ENCODE measurements at places on chromosomes 2 and 18.

DNA sequence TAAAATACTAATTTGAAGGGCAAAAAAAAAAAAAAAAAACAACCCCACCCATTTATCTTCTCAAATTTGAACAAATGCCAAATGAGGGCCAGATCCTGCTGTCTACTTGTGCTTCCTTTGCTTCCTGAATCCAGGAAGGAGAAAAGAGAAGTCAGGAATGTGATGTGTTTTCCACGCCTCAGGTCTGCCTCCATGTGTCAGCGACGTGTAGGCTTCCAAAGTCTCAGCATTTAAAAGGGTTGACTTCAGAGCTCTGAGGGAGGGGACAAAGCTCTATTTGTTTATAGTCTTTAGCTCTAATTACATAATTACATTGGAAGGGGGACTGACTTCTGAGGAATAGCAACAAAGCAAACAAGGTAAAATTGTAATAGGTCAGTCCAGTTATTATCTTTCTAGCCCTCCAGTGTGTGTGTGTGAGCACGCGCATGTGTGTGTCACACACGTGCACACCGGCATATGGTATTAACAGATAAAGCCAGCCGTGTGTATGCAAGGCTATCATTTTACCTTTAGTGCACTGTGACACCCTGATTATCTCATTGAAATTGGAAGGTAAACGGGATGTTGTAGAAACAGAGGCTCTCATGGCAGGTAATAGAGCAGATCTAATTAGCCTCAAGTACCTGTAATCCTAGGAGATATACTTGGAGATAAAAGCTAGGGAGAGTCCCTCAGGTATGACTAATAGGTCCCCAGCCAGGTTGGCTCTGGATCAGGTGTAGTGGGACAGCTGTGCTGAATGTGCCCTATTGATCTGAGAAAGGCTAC, 911.4 kb upstream of the ZEB2 start:
- DNase-seq: no peak

GRCh38 chr18:26504831-26505230, 43.5 kb downstream of the KCTD1 start:
- DNase-seq: no peak

DNA sequence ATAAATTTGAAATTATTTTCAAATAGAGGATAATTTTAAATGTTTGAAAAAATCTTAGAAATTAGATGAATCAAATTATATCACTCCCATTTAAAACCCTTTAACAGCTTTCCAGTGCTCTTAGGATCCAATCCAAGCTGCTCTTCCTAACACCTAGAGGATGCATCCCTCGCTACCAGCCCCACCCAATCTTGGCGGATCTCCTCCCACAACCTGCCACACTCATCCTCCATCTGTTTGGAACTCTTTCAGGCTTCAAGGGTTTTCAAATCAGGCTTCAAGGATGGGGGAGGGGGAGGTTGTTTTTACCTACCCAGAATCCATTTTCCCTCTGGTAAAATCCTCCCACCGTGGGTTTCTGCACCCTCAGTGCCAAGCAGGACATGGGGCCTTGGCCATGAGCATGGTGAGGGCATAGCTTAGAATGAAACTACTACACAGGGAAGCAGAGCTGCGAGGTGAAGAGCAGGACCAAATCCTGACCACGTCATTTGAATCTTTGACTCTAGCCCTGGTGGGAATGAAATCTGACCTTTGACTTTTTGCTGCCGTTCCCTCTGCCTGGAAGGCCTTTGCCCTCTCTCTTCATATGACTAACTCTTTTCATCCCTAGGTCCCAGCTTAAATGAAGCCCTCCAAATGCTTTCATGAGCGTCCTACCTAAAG, 113.0 kb upstream of the MAPRE2 start:
- DNase-seq: no peak

DNA sequence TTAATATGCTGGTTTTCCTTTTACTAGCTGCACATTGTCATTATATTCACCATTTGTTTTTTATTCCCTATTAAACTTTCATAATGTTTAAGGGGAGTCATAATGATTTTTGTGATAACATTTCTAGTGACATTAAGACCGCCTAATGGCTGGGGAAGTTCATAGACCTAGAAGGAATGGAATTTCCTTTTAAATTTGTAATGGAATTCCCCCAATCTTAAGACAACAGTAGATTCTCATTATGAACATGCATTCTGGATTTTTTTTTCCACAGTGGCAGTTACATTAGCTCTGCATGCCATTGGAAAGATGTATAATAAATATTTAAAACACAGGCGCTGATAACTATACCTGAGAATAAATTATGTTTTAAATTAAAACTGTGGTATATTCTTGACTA, 8.4 kb downstream of the YPEL5 start:
- no peak for DNase-seq

DNA sequence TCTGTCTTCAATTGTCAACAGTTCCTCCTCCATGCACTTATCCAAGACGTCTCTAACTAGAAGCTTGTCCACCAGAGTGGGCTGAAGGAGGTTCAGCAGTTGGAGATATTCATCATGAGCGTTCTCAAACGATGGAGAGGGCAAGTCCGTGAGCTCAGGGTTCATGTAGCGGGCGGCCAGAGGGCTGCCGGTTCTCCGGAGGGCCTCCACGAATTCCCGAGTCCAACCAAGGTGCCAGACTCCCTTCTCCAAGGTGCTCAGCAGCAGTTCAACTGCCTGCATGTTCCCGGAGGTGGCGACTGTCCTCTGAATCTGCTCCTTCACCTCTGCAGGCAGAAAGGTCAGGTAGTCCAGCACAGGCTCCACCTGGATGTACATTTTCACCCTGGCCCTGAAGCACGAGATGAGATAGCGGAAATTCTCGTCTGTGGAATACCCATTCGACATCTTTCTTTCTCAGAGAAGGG, 590 bp downstream of the IFIH1 start:
- DNase-seq: no peak

DNA sequence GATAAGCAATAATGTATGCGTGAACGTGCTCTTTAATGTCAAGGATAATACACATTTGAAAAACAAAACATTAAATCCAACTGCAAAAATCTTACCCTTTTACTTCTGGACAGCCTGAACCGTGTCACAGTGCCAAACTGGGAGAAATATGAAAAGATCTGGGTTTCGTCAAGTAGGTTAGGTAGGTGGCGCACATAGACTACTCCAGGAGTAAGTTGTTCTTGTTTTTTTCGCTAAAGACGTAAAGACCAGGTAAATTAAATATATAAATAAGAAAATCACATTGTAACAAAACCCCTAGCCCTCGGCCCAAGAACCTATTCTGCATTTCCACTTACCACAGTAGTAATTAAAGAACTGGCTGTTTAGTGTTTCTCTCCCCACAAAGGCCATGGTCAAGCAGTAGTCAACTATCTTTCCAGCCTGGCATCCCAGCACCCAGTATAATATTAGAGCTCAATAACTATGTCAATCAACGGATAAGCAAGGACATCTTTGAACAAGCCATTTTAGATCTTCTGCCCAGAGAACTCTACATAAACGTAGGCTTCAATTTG, 1.1 kb downstream of the NIFK start:
- DNase-seq: no peak

- no peak for DNase-seq
Observed at GRCh38 chr18:37922162-37922561, 356.6 kb upstream of the CELF4 start.

GRCh38 chr2:129801575-129801974, 177.9 kb upstream of the RAB6C start:
- DNase-seq: no peak

DNA sequence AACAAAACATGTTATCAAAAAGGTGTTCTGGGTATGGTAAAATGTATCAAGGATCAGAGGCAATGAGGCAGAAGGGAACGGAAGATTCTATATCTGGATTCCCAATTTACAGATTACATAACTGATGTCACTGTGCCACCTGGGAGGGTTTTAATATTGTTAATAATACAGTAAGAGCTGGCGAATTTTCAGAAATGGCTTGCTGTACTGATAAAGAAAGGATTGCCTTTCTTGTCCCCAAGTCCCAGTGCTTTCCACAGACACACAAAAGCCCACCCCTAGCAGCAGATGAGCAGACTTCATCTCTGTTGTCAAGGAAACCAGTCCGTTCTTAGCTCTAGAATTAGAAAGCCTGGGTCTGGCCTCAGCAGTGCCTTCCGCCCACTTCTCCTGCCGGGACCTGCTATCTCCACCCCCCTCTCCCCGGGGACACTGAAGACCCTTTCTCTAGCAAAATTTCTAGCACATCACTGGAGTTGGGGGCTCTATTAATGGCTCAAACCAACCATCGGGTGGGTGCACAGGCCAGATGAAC, 34.3 kb downstream of the ADD2 start:
- DNase-seq: no peak

GRCh38 chr2:3260959-3261358, 116.7 kb downstream of the EIPR1 start:
- no peak for DNase-seq

DNA sequence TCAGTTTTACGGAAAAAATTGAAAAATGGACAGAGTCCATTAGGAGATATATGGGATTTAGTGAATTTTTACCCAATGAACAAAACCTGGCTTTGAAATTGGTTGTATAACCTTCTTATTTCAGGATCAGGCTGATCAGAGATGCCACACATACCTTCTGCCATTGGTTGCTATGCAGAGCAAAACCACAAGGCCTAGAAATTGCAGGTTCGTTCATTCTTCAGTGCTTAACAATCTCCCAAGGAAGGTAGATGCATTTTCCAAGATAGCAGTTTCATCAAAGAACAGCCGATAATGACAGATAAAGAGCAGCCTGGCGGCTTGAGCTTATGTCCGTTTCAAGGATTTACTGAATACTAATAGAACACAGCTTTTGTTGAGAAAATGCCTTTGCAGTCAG, 868.8 kb downstream of the EPHA4 start:
- DNase-seq: no peak

DNA sequence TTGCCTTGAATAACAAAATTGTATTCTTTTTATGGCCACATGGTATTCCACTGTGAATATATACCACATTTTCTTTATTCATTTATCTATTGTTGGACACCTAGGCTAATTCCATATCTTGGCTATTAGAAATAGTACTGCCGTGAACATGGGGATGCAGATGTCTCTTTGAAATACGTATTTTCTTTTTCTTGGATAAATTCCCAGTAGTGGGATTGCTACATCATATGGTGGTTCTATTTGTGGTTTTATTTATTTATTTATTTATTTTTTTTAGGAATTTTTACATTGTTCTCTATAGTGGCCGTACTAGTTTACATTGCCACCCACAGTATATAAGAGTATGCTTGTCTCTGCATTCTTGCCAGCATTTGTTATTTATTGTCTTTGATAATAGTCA, 679.8 kb upstream of the NRXN1 start:
- no peak for DNase-seq

- no peak for DNase-seq
Observed at GRCh38 chr18:42614619-42615293, 500.7 kb downstream of the RIT2 start.

Measured in stimulated activated CD4-positive, alpha-beta T cell treated with anti-CD3 and anti-CD28 coated beads, Interleukin-15, amount 100 ng/mL, for 48 hours (primary cell).